NCI-H69 (cell line): ENCODE measurements at places on chromosomes 2 and 18.

DNA sequence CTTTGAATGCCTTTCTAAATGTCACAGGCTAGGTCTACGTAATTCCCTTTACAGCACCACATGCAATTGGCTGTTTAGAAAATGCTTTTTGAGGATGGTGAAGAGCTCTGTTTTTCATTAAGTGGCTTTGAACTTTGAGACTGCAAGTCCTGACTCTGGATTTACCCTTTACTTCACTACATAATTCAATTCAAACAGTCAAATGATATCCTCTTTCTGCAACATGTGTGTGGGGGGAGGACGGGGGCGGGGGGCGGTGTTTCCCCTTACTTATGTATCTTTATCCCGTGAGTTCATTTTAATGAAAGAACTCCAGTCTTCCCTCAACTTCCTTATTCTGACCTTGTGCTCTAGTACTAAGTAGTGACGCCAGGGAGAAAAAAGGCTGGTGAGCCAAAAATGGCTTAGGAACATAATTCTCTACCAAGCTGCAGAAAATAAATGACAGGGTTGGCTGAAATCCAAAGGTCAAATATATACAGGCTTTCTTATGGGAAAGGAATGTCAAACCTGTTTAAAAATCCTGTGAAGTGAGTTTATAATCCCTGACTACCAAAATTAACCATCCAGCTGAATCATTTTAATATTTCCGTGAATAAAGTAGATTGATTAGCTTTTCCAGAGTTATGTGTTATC, 119.6 kb downstream of the SLC8A1 start:
- DNase-seq: peak; percentile 26

GRCh38 chr2:128664499-128664971, 345.9 kb upstream of the HS6ST1 start:
- peak; percentile 12 for DNase-seq

DNA sequence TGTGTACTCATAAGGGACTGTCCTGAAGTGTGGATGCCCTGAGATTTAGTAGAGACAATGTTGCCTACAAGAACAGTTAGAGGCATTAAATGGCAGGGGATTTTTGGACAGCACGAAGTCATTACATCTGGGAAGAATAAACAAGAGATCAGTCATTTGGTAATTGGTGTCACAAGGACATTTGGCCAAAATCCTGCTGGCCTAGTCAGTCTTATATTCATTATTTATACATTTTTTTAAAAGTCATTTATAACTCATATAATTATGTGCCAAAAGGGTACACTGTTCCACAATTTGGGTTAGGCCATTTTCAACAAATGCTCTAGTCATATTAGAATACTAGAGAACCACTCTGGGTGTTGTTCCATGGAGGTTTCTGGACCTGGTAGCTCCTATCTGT, 104.7 kb downstream of the LRATD1 start:
- DNase-seq: no peak

GRCh38 chr2:46657042-46657504, 177.7 kb downstream of the TMEM247 start:
- DNase-seq: peak; percentile 67

DNA sequence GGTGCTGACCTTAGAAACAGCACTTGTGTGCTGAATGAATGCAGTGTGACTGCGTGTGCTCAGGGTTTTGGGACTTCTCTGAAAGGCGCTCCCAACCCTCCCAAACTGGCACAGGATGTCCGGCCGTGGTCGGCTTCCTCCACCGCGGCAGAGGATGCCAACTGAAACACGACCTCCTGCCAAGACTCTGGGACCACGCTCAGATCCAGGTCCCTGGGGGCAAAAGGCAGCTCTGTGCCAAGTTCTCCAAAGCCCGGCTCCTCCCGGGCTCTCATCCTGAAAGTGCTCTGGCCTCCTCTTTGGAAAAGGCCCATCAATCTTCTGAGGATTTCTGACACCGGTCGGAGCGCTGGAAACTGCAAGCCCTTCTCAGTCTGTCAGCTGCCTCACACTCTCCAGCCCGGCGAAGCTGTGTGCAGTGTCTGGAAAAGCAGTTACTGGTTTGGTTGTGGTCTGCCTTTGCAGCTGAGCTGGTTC, 32.3 kb upstream of the ZBTB7C start:
- DNase-seq: peak; percentile 79

- peak; percentile 5 for DNase-seq
Observed at GRCh38 chr2:241482126-241482955, 26.0 kb downstream of the STK25 start.

GRCh38 chr2:226983895-226984749, 148.3 kb downstream of the RHBDD1 start:
- DNase-seq: no peak

- DNase-seq: peak; percentile 52
Observed at GRCh38 chr18:56641714-56642337, 3.4 kb upstream of the TXNL1 start.

DNA sequence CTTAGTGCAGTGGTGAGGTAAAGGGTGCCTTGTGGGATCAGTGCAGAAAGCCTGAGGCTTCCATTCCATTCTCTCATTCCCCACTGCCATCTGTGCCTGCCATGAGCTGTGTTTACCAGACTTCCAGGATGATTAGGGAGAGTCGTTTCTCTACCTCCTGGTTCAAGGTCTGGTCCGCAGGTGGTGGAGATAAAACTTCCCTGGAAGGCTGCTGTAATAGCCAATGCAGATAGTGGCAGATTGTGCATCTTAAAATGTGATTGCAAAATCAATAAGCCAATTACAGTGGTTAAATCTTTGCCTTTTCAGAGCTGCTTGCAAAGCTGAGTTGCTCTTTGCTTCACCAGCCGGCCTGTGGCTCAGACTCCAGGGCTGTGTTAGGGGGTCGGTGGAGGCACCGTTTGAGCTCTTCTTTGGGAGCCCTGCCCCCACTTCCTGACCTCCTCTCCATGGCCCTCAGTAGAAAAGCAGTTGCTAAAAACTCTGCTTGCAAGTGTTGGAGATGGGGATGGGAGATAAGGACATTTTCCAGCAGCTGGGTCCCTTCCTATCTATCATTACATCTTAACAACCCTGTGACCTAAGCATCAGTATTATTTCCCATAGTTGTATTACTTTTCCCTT, 95.2 kb upstream of the HS6ST1 start:
- peak; percentile 75 for DNase-seq

GRCh38 chr2:182015334-182016109, 29.9 kb downstream of the PPP1R1C start:
- no peak for DNase-seq

DNA sequence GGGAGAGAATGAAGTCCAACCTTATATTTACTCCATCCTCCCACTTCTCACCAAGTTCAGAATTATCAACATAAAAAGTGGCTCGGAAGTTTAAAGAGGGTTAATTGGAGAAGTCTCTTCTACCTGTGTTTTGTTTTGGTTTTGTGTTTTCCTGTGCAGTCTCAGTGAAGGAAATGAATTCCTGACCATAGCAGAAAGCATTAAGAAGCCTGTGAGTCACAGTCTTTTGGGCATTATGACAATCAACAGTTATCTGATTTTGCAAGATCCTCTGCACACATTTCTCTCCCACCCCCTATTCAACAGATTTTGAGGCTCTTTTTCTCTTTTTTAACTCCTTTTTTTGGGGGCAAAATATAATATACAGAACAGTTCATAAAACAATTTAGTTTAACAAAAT, 8.6 kb upstream of the RPL37A start:
- DNase-seq: no peak

DNA sequence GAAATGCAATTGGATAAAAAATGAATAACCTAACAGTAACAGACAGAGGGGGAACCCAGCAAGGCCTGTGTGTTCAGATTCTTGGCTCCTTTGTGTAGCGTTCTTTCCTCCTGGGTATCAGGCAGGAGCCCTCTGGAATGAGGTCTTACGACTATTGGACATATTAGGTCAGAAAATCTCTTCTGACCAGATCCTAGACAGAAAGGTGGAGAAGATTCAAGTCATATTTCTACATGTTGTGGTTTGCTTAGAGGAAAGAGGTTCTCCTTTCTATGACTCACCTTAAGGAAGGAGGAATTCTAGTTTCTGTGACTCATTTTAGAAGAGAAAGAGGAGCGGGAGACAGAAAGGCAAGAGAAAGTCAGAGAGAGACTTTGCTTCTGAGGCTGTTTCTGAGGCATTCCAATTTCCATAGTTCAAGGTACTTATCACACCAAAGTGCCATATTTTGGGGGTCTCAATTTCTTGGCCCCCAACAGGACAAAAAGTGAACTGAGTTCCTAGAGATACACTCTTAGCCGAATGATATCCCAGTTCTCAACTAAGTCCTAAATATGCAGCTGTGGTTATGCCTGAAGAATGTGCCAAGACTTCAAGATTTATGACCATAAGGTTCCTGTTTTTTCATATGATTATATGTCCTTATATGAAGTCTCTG, 618.6 kb downstream of the ZEB2 start:
- no peak for DNase-seq

DNA sequence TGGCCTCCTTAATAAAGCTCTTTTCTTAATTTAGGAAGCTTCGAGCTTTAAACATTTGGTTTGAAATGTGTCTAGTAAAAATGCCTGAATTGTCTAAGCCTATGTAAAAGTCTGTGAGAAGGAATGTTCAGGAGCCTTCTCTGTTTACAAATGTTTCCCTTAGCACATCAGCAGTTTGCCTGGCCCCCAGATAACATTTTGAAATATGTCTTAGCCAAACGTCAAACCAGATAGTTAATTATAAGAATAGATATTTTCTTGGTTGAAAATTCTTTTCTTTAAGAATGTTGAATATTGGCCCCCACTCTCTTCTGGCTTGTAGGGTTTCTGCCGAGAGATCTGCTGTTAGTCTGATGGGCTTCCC, 498.6 kb downstream of the CCDC85A start:
- no peak for DNase-seq

GRCh38 chr2:605674-606608, 71.3 kb downstream of the TMEM18 start:
- DNase-seq: no peak

DNA sequence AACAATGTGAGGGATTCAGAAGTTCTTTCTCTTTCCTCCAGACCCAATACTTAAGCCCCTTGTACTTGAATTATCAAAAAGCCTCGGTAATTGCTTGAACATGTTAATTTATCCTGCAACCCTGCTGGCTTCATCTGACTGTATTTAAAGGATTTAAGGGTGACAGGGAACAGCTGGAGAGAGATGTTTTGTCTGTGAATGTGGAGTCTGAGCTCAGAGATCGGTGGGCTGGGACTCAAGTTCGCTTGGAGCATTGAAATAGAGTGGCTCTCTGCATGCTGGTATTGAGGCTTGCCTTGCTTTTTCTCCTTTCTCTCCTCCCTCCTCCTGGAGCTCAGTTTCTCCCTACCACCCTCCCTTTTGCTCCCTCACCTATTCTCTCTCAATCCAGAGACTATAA, 73.6 kb downstream of the BOD1L2 start:
- DNase-seq: peak; percentile 94

DNA sequence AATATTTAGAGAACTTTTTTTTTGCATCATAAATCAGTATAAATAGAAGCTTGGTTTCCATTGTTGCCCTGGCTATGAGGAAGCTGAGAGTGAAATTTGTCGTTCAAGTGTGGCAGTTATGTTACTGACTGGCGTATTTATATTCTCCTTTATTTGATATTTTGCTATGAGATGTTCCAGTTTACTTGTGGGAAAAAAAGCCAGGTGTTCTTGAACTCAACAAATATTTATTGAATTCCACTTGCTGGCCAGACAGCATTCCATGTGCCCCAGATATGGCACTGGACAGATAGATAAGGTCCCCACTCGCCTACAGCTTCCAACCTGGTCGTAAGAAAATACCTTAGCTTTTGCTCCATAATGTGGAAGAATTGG, 44.7 kb downstream of the NEDD4L start:
- no peak for DNase-seq

DNA sequence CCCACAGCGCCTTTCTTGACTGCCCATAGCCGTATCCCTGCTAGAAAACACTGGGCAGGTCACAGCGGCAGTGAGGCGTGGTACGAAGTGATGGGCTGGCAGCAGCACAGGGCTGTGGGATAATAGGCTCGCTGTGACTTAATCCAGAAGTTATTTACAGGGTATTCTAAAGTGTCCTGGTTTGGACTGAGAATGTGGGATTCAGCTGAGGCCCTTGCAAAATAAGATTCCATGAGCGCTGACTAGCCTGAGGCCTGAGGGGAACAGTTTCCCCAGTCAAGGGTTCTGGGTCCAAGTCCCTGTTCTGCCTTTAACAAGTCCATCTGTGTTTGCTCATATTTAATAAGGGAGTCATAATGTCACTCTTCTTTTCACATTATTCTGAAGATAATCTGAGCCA, 34.6 kb downstream of the SETBP1 start:
- DNase-seq: peak; percentile 66

DNA sequence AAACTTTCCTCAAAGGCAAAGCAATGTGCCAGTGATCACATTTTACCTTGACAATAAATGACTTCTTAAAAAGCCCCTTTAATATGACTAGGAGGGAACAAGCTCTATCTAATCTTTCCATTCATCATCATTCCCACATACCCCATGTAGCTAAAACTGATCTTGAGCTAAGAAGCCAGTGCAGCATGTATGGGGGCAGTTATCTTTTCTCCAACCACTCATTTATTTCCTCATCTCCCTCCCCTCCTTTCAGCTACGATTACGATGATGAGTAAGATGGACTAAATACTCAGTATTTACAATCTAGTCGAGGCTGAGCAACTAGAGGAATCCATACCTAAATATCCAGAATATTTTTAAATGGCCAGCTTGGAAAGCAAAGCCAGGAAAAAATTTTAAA, 35.5 kb downstream of the PNO1 start:
- no peak for DNase-seq

DNA sequence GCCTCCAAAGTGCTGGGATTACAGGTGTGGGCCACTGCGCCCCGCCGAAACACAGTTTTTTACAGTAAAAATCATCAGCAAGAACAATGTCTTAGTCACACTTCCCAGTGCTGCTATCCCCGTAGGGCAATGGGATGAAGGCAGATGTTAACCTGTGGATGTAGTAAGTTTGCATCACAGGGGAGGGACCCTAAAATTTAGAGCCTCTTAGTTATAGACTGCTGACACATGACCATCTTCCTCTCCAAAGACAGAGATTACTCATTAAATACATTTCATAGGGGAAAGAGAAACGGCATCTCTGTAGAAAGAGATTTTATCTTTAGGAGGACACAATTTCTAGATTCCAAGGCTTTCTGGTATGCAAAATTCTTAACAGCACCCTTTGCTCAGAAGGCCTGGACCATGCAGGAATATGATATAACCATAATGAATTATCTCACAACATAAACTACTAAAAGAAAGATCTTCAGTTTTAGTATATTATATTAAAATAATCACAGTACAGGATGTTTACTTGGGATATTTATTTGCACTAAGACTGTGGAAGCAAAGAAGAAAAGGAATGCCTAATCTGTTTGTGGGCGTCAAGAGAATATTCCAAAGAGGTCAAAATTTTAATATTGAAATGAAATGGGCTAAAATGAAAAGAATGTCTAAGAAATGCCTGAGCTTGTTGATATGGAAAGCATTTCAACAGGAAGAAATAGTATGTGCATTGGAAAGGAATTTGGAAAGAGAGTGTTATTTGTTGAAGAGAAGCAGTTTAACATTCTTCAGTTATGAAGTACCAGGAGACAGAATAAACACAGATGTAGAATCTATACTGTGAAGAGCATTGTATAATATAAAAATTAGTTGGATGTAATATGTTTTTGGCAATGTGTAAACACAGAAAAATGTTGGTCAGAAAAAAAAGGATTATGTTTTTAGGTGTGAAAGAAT, 1228.3 kb upstream of the CHAC2 start:
- DNase-seq: no peak
